ENCODE measurements at places on chromosomes 16 and 17. TPM values are rescaled to one million over a fixed set of nuclear protein-coding genes. Genes with fewer than 3 reads are reported as not detected.

- no peak for DNase-seq
These were observed 62.1 kb downstream of the EPN2 start for GRCh38 chr17:19299214-19299747.

DNA sequence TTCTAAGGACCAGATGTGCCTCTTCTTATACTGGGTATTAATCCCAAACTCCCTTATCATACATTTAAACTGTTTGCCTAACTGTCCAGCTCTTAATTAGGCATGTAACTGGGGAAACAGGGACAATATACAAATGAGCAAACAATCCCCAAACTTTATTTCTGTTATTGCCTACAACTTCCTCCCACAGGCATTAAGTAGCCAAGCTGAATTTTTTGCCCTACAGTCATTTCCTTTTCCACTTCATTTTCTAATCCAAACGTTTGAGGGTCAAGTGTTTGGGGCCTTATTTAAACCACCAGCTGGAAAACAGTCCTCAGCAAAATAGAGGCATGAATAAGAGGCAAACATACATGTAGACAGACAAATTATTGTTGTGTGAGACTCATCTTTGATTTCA is 77.4 kb upstream of the CCL2 start:
- DNase-seq: peak; percentile 85

DNA sequence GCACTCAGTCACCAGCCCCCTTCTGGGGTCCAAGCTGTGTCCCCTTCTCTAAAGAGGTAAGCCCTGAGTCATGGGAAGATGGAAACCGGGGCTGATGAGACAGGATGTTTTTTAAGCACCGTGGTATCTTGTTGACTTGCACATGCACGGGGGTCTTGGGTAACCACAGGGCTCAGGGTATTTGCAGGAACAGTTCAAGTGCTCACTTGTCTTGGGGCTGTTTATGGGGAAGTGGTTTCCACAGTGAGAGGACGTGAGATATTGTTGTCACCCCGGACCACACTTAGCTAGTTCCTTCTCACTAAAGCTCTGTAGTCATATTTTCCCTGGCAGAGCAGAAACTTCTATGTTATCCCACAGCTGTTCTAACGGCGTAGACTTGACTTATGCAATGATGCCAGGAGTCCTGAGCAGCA is 7.7 kb downstream of the CCL3L1 start:
- no peak for DNase-seq

- no peak for DNase-seq
These were observed 234.3 kb upstream of the TNRC6C start for GRCh38 chr17:77723909-77724875.

- DNase-seq: no peak
These were observed 16.5 kb downstream of the SNF8 start for GRCh38 chr17:48927978-48928745.

GRCh38 chr16:48335961-48336360 is 49.3 kb downstream of the SIAH1 start:
- DNase-seq: peak; percentile 77

GRCh38 chr16:12096157-12096777 is 119.7 kb downstream of the SNX29 start:
- DNase-seq: peak; percentile 15

SLFN14 gene
- not detected for total RNA-seq
